ENCODE measurements at places on chromosomes 5 and 9.

DNA sequence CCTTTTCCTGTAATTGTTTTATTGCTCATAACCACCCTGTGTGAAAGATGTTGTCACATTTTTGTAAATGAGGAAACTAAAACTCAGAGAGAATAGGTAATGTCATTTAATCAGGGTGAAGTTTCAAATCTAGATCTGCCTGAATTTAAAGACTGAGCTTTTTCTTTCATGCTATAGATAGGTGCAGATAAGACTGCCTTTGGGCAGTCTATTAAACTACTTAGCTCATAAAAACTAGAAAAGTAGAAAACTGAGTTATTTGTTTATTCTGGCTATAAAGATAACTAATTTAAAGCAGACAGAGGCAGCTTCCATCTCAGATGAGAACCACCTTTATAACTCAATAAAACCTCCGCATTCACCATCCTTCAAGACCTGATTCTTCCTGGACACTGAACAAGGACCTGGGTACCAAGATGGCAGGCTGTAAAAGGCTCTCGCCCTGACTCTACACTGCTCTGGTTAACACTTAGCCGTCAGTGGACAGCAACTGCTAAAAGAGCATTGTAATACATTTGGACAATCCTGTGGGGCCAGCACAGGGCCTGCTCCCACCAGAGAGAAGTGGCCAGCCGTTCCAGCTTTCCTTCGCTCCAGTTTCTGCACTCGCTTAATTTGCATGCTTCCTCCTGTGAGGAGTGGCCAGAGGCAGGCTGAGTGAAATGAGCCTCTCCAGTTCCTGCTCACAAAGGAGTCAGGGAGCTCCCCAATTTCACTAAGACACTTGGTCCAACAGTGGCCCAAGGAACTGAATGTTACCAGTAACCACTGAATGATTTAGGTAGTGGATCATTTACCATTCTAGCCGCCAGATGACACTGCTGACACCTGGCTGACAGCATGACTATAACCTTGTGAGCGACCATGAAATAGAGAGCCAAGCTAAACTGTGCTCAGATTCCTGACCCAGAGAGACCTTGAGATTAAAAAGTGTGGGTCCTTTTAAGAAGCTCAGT lies 566.4 kb downstream of the EFNA5 start:
- no peak for DNase-seq

DNA sequence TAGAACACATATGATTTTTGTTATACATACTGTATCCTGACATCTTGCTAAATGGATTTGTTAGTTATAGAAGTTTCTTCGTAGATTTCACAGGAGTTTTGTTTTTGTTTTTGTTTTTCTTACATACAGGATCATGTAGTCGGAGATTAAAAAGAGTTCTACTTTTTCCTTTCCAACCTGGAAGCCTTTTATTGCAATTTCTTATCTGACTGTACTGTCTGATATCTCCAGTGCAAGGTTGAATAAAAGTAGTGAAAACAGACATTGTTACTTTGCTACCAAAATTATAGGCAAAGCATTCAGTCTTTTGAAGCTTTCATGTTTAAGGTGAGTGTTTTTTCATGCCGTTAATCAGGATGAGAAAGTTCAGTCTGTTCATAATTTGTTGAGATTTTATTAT lies 117.4 kb upstream of the PRSS3 start:
- DNase-seq, result no peak

DNA sequence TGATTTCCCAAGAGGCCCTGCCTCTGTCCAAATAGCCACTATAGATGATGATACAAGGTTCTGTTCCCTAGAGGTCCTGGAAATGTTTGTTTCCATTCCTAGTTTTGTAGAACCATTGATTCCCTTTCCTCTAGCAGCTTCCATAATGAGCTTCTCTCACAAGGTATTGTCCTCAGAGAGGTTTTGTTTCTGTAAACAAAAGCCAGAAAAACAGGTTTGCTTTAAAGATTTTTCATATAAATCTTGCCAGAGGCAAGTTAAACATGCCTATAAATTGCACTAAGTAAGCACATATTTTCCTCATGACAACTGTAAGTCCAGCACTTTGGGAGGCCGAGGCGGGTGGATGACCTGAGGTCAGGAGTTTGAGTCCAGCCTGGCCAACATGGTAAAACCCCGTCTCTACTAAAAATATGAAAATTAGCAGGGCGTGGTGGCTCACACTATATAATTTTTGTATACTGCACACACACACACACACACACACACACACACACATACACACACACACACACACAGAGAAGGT lies 1787.7 kb downstream of the EFNA5 start:
- no peak for DNase-seq

DNA sequence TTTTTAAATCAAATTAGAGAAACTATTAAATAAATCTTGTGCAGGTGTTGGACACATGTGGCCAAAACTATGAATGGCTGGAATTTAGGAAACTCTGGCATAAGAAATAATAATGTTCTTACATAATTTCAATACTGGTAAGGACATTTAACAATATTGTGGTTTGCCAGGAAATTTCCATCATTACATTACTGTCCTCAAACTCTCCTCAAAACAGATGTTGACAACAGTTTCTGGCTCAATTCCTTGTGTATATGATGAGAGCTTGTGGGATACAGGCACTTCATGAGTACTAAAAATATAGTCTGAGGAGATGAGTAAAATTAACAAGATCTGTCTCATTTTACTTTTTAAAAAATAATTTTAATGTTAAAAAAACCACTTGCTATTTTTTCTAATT lies 27.9 kb downstream of the MCTP1 start:
- no peak for DNase-seq

GRCh38 chr5:38941912-38942311 lies 96.1 kb downstream of the OSMR start:
- no peak for DNase-seq

GRCh38 chr9:109100543-109101201 lies 19.1 kb downstream of the TMEM245 start:
- no peak for DNase-seq

All from astrocyte of the cerebellum (primary cell).